Activated naive CD8-positive, alpha-beta T cell treated with anti-CD3 and anti-CD28 coated beads for 36 hours (primary cell): ENCODE measurements at places on chromosomes 7 and 10.
A peak's percentile ranks its signal among the peaks of the same experiment; 100 is the strongest.

DNA sequence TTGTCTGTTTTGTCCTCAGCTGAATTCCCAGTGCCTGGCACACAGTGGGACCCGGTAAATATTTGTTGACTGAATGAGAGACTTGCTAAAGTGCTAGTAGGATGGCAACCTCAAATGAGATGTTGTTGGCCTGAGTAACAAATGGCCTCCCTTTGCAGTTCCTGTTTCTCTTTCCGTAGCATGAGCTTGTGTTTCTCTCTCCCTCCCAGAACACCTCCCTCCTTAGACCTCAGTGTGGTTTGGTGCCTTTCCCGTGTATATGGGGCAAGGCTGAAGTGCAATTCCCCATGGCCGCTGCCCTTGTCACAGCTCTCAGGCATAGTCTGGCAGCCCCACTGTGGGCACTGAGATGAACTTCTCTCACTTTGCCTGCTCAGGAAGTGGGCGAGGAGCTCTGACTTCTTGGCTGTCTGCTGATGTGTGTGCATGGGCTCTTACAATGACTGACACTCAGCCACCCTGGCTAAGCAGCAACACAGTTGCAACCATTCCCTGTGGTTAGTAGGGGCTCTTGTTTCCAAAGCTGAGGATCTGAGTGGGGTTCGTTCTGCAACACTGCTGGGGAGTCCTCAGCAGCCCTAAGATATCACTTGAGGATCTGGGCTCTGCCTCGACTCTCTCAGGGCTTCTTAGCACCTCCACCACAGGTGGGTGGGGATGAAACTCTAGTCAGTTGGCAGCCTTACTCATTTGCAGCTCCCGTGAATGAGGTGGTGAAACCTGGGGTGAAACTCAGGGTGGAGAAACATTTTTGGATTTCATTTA lies 136.1 kb downstream of the ICA1 start:
- DNase-seq = peak; percentile 83

DNA sequence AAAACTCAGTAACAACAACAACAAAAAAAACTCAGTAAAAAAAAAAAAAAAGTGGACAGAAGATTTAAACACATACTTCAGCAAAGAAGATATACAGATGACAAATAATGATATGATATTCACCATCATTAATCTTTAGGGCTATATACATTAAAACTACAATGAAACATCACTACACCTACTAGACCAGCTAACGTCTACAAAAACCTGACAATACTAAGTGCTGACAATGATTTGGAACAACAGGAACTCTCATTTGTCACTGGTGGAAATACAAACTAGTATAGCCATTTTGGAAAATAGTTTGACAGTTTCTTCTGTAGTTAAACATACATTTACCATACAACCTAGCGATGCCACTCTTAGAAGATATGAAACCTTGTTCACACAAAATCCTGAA lies 171.8 kb upstream of the RHEB start:
- DNase-seq = no peak

GRCh38 chr7:129843978-129844840 lies 108.6 kb downstream of the UBE2H start:
- no peak for DNase-seq

DNA sequence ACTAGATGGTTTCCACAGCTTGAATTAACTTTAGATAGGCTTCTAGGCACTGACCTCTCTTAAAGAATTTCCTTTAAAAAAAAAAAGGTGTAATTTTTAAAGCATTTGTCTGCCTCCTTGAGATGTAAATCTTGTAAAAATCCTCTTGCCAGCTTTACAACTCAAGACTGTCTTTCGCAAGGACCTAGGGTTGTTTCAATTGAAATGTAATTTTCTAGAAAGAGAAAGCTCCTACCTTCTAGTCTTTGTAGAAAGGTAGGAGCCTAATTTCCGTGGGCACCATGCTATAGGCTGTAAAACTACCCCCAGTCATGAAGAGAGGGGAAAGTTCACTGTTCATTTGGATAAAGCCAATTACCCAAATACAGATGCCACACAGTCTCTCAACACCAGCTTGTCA lies 228.8 kb upstream of the TMEM229A start:
- no peak for DNase-seq

GRCh38 chr10:89162596-89162995 lies 44.5 kb downstream of the CH25H start:
- no peak for DNase-seq
